ENCODE measurements at places on chromosomes 2 and 18.

DNA sequence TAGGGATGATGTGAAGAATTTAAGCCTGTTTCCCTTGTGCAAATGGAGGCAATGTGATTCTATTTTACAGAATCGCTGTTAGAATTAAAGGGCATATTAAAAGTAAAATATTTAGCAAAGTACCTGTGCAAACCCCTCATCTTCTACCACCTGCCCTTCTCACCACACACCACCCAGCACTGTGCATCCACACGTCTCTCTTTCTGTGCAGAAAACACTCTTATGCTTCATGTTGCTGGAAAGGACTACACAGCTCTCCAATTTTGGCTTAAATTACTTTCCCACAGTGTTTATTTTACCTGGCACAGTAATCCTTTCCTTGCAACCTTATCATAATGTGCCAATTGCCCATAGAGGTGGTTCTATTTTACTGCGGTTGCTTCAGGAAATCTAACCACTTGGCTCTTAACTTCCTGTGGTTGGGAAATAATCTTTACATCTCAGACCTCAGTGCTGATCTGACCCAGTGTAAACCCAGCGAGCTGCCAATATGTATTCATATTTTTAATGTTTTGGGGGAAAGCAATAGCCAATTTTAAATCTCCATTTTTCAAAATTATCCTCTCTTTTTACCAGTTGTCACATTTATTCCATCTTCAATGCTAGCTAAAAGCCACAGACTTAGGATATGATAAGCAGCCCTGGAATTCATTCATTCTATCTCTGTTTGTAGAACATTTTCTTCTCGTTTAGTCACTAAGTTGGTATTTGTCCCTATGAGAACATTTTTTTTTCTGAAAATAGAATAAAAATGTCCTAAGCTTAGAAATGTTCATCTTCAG is 250.9 kb downstream of the DSEL start:
- no peak for DNase-seq

GRCh38 chr2:26763019-26763418 is 1.1 kb upstream of the SLC35F6 start:
- no peak for DNase-seq

DNA sequence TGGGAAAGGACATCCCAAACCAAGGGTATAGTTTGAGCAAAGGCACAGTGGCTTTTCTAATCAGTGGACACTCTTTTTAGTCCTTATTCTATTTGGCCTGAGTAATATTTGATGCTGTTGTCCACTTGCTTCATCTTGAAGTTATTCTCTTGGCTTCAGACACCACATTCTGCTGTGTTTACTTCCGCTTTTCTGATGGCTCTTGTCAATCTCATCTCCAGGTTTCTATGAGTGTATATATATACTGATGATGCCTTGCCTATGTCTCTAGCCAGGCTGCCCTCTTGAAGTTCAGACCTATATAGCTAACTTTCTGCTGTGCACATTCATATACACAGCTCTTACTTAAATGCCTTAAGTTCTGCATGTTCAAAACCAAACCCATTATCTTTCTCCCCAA is 83.1 kb downstream of the EFEMP1 start:
- DNase-seq: no peak

GRCh38 chr2:68835621-68836020 is 35.6 kb downstream of the BMP10 start:
- DNase-seq: no peak

- DNase-seq: no peak
These were observed 461.9 kb upstream of the HS6ST1 start for GRCh38 chr2:128780434-128781080.

- no peak for DNase-seq
These were observed 2.2 kb downstream of the RELCH start for GRCh38 chr18:62189208-62189607.

DNA sequence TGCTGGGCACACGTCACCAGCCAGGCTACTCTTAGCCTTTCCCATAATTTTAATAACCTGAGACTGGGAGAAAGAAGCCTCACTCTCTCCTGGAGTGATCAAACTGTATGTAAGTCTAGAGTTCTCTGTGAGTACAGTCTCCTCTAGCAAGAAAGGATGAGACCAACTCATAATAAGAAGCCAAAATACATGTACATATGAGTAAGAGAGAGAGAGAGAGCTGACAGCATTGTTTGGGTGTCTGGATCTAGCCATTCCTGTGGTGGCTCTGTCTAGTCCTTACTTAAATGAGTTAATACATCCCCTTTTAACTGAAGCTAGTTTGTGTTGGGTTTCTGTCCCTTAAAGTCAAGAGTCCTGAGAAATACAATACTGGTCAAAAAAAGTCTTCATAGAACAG is 26.0 kb upstream of the ANXA4 start:
- no peak for DNase-seq
